ENCODE measurements at places on chromosomes 16 and 17.

DNA sequence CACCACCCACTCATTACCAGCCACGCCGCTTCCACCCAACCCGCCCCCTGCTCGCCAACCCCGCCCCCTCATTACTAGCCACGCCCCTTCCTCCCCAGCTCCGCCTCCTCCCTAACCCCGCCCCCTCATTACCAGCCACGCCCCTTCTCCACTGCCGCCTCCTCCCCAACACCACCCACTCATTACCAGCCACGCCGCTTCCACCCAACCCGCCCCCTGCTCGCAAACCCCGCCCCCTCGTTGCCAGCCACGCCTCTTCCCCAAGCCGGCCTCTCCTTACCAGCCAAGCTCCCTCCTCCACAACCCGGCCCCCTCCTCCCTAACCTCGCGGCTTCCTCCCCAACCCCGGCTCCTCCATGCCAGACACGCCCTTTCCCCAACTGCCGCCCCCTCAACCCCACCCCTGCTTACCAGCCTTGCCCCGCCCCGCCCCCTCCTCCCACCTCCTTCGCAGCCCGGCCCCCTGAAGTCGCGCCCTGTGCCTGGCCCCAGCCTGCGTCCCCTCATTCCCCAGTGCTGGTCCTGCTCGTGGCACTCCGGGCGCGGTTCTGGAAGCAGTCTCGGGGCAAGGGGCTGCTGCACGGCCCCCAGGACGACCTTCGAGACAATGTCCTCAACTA, 7.3 kb downstream of the SLC22A31 start:
- no peak for DNase-seq

DNA sequence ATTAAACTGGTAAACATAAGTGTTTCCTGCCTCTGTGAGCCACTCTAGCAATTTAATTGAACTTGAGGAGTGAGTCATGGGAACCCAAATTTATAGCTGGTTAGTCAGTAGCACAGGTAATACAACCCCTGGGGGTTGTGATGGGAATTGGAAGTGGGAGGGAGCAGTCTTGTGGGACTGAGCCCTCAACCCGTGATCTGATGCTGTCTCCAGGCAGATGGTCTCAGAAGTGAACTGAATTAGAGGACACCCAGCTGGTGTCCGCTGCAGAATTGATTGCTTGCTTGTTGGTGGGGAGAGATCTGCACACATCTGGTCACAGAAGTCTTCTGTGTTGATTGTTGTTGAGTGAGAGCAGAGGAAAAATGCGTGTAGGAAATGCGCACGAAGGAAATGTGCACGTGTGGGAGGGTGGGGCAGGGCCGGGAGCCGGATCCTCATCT, 7.7 kb upstream of the ST6GALNAC2 start:
- DNase-seq = no peak

DNA sequence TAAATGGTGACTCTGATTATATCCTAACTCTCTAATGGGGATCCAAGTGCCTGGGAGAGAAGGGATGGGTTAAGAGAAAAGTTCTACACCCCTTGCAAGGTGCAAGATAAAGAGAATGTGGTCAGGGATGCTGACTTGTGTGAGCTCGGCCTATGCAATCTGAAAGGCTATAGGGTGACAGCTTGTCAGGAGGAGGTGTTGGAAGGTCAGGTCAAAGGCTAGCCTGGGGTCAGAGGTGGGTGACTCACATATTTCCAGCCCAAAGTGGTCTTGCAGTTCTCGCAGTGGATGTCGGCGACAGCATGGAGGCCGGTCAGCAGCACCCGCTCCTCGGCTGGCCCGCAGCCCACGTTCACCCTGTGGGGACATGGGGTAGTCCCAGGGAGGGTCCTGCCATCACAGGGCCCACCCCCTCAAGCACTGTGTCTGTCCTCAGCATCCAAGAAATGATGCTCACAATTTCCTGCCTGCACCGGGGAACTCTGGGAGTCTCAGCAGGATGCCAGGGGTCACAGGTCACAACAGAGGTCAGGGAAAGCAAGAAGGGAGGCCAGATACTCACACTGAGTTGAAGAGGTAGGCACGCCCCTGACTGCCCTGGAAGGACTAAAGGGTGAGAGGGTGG, 1.4 kb downstream of the YPEL3 start:
- no peak for DNase-seq

GRCh38 chr16:85605912-85606841, 6.9 kb upstream of the GSE1 start:
- DNase-seq = no peak

All from cortex of kidney (tissue), 1 donor.